ENCODE measurements at places on chromosomes 11 and 22.

DNA sequence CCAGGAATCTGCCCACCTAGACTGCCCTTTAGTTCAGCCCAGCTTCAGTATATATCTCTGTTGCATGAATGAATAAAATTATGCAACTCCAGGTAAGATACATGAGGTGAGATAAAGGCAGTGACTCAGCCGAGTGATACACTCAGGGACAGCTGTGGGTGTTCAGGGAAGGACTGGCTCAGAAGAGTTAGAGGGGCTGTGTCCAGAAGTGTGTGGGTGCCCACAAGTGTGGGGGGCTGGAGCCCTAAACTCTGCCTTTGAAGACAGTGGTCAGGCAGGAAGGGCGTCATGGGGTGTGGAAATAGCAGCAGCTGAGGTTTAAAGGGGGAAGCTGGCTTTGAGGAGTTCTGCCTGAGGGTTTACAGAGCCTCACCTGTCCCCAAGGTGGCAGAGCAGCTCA lies 8.3 kb downstream of the FTH1 start:
- no peak for DNase-seq

- no peak for DNase-seq
These were observed 223.9 kb downstream of the CNTN5 start for GRCh38 chr11:99244613-99245012.

GRCh38 chr11:27370374-27370773 lies 7.4 kb upstream of the CCDC34 start:
- DNase-seq = no peak

DNA sequence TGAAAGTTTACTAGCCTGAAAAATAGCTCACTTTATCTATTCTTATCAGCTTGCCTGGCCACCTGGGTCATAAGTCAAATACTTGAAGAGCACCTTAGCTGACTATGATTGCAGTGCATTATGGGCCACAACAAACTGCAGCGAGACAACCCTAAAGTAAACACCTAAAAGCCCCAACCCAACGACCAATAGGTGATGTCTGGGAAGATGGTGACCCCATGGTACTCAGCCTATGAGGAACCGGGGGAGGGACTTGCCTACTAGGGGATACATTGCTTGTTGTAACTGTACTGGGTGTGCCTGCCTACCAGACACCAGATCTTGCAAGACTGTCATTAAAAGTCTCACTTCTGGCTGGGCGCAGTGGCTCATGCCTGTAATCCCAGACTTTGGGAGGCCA lies 35.6 kb upstream of the APOBEC3A start:
- DNase-seq = no peak

DNA sequence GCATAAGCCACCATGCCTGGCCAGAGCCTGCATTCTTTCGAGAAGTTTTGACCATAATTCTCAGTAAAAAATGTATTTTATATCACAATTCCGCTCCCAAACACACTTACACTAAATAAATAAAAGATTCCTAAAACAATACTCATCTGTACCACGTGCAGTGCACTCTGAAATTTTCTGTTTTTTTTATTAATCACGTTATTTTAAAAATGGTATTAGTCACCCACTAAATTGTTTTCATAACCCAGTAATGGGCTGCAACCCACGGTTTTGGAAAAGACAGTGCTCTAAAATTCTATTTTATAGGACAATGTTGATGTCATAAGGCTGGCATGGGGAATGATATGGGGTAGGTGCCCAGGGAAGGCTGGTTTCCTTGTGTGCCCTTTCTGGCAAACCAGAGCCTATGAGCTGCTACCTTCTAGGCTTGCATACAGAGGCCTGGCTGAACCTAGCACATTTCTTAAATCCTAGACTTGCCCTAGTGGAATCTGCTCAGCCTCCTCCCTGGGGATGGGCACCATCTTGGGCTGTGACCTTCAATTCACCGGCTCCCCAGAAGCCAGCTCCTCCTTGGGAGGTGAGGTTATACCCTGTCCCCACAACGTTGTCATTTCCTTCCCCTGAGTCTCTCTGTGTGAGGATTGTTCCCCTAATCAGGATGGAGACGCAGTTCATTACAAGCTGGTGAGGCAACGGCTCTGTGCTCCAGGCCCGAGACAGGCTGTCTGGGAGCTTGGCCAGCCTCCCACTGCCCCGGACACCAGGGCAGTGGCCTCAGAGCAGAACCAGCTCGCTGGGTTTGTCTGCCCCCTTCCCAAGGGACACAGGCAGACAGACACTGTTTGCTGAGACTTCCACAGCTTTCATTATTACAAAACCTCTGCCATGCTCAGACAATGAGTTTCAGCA lies 116.5 kb upstream of the NAV2 start:
- peak; percentile 68 for DNase-seq

DNA sequence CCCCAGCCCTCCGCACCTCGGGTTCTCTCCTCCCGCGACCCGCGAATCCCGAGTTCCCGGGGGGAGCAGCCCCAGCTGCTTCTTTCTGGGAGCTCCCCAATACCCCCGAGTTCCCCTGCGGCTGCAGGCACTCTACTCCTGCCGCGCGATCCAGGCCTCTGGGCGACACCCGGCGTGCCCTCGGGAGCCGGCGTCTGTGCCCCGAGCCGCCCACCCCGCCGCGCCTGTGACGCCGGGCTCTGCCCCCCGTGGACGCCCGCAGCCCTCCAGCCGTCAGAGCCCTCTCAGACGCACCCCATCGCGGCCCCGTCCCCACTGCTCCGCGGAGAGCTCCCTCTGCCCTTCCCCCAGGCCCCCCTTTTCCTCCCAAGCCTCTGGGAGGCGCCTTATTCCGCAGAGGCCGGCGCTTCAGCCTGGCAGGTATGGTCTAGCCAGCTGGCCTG lies 422 bp downstream of the GLB1L2 start:
- no peak for DNase-seq

DNA sequence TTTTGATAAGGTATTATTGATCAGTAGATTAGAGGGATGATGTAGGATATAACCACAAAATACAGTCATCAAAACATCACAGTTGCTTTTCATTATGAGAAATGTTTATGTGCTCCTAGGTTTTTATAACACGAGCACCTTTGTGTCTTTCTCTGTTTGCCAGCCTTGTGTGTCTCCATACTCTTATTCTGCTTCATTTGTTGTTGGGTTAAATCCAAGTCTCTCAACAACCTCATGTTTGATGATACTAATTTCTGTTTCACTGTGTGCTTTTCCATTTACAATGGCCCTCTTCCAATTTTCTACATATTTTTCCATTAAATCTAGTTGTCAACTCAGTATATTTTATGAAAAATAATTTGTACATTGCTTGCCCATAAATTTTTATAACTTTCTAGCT lies 107.7 kb upstream of the POU2AF2 start:
- DNase-seq = no peak

- DNase-seq = no peak
These were observed 988 bp downstream of the RPS3 start for GRCh38 chr11:75400146-75400865.

DNA sequence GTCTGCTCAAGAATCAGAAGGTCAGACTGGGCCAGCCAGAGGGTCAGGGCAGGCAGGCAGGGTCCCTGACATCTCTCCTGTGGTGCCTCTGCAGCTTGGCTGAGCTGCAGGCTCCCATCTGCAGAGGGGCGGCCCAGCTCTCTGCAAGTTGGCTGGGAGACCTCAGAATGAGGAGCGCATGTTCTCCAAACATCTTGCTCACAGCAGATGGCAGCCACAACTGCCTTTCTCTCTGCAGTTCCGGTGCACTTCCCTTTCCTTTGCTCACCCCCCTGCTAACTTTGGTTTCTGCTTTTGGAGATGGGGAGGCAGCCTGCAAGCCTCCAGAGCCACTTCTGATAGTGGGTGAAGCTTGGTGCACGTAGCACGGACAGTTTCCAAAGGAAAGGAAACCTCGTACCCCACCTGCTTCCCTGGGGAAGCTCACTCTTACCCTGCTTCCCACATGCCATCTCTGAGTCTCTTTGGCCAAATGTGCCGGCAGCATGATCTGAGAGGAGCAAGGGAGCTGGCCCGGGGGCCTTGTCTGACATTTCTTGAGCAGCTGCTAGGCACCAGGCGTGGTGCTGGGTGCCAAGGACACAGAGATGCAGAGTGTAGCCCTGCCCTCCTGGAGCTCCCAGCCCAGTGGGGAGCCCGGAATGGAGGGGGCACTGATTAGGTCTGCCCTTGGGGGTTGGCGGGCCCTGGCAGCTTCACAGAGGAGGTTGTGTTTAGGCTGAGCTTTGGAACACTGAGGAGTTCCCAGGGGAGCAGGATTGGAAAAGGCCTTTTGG lies 18.2 kb downstream of the DAGLA start:
- no peak for DNase-seq
